OCI-LY7 (cell line): ENCODE measurements at places on chromosomes 6 and 20. TPM values are rescaled to one million over a fixed set of nuclear protein-coding genes. Genes with fewer than 3 reads are reported as not detected.

SCUBE3 gene
- total RNA-seq, result not detected in 2 replicates

DNA sequence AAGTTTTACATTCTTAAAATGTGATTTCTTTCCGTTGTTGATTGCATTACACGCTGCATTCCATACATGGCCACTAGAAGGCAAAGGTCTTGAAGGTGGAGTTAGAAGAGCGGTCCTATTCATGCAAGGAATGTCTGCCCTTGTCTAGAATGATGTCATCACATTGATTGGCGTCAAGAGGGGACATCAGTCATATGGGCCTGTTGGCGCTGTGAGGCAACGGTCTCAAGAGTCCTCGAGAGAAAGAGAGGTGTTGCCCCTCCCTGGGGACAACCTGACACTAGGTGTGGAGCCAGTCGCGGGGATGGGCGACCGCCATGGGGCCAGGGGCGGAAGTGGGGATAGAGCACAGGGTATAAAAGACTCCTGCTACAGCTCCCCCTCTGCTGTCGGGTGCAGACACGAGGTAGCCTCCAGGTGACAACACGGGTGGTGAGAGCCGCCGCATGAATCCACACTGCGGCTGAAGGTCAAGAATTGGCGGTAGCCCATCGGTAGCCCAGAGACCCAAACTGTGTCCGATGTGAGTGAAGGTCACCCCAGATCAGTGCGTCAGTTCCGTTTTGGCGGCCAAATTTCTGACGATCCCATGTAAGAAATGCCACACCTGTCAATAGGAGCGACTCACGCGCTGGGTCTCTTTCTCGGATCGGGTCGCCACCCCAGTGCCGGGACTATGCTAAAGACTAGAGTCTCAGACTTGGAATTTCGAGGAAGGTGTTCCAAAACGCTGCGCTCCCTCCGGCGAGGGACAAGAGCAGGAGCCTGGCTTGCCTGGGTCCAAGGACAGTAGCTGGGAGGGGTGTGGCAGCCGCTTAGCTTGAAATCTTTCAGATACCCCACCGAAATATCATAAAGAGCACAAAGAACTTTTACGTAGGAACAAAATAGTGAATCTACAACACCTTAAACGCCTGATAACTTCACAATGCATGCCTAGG is 93.2 kb upstream of the ZNF184 start:
- DNase-seq, result no peak

- no peak for DNase-seq
Measured at GRCh38 chr6:118562959-118563358, 14.9 kb downstream of the PLN start.

GRCh38 chr20:53569606-53570307 is 23.9 kb downstream of the ZNF217 start:
- no peak for DNase-seq

DNA sequence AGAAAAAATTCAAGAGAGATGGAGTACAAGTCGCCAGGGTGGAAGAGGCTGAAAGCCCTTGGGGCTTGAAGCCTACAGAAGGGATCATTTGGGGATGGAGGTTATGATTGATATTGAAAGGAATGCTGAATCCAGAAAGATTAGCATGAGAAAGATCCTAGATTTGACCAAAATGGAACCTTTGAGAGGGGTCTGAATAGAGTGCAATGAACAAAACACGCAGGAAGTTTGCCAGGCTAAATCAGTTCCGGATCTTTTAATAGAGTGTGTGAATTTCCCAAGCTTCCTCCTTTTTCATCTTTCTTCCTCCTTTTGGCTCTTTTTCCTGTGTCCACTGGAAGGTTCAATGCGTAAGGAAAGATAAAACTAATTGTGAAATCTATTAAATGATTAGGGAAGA is 15.3 kb downstream of the IPCEF1 start:
- no peak for DNase-seq

- no peak for DNase-seq
Measured at GRCh38 chr6:4491501-4492260, 284.5 kb upstream of the CDYL start.

DNA sequence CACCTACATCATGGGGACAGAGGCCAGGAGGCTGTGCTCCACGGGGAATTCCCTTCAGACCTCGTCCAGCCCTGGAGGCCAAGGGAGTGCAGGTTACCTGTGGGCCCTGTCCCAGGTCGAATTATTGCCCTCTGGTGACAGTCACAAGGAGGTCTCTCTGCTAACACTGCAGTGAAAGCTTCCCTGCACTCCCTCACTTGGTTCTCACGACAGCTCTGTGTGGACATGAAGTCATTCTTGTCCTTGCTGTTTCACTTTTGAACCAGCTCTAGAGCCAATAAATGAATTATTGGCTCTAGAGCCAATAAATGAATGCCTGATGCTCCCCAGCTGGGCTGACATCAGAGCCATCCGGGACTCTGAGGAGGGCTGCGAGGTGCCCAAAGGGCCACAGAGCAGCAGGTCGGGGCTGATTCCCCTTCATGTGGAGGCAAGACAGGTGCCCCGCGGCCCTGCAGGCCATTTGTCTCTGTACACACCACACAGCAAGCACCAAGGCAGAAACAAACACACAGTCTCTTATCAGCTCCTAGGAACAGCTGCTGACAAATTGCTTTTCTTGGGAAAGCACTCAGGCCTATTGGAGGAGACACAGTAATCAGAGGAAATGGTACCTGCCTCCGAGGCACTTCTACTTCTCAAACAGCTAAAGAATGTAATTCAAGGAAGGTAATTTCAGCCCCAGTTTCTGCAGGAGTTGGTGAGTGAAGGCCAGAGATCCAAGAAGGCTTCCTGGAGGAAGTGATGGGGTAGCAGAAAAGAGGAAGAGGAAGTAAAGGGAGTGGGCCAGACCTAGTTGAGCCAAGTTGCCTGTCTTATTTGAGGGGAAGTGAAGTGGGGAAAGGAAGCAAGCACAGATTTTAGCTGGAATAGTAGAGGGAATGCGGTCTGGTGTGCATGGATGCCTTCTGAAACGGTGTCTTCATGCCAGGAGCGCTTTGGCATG is 27.5 kb upstream of the TBXT start:
- DNase-seq, result no peak
